Naive thymus-derived CD4-positive, alpha-beta T cell (primary cell): ENCODE measurements at places on chromosomes 16 and 17. TPM values are rescaled to one million over a fixed set of nuclear protein-coding genes. Genes with fewer than 3 reads are reported as not detected.

Gene USB1
- total RNA-seq: 28.9 TPM

Gene SLC5A2
- total RNA-seq: 5.5 TPM

Gene MYCBPAP
- total RNA-seq: 8.9 TPM

Gene AOC2
- 3.0 TPM for total RNA-seq

Gene LITAFD
- not detected in 2 replicates for total RNA-seq

Gene CCL11
- total RNA-seq: not detected

Gene CCDC200
- not detected for total RNA-seq

Gene AIPL1
- total RNA-seq: not detected

Gene HOXB9
- total RNA-seq: not detected

Gene GRIN2A
- total RNA-seq: not detected

Gene UTS2R
- total RNA-seq: not detected

Gene CTF1
- total RNA-seq: not detected

Gene CDK5R1
- total RNA-seq: 19.6 TPM

Gene PIMREG
- not detected for total RNA-seq

Gene ALDH3A1
- 0.61 TPM for total RNA-seq

Gene KRTAP1-5
- total RNA-seq: not detected in 2 replicates

Gene CASKIN1
- not detected for total RNA-seq

Gene OR1D2
- not detected for total RNA-seq

Gene DRC3
- total RNA-seq: 2.4 TPM

Gene PRSS53
- total RNA-seq: 7.2 TPM

Gene ATP2C2
- not detected for total RNA-seq

Gene KIF2B
- total RNA-seq: not detected

Gene KRT34
- total RNA-seq: not detected

Gene CCT6B
- 1.3 and 1.6 TPM in 2 replicates for total RNA-seq

Gene GCGR
- total RNA-seq: not detected

Gene CA7
- not detected for total RNA-seq

Gene ARHGDIG
- 1.4 TPM for total RNA-seq

Gene FNDC8
- not detected in 2 replicates for total RNA-seq

Gene TP53
- 104 TPM for total RNA-seq

Gene TAT
- total RNA-seq: not detected

Gene PNMT
- total RNA-seq: not detected in 2 replicates

Gene C16orf74
- 19.8 TPM for total RNA-seq

Gene KRT13
- total RNA-seq: not detected

Gene OTOP3
- not detected in 2 replicates for total RNA-seq

Gene RRAD
- total RNA-seq: 1.6 TPM

Gene KRTAP16-1
- total RNA-seq: not detected in 2 replicates

Gene CTRL
- 9.3 and 11.0 TPM in 2 replicates for total RNA-seq

Gene GP2
- total RNA-seq: not detected in 2 replicates

Gene SULT1A2
- total RNA-seq: 0.73 TPM

Gene ASGR1
- 1.8 TPM for total RNA-seq
